ENCODE measurements at places on chromosomes 6 and 20. TPM values are rescaled to one million over a fixed set of nuclear protein-coding genes. Genes with fewer than 3 reads are reported as not detected.
A peak's percentile ranks its signal among the peaks of the same experiment; 100 is the strongest.

DNA sequence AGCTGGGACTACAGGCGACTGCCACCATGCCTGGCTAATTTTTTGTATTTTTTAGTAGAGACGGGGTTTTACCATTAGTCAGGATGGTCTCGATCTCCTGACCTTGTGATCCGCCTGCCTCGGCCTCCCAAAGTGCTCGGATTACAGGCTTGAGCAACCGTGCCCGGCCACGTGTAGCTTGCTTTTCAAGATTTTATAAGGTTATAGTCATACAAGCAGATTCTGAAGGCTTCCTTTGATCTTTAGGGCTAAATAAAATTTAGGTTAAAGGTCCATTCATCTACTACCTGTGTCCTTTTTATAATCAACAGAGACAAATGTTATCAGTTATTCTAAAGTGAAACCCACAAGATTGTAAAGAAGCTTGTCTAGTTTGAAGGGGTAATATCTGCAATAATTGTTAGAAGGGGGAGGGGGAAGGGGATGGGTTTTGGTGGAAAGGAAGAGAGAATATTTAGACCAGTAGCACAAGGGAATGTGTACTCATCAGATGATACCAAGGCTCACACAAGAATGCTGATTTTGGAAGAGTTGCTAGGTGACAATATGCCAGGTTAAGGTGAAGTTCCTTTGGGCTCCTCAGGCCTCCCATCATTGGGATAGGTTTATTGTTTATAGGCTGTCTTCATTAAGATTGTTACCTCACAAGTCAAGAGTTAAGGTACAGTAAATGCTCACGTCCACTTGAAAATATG is 284.7 kb downstream of the ALDH8A1 start:
- DNase-seq: no peak

DNA sequence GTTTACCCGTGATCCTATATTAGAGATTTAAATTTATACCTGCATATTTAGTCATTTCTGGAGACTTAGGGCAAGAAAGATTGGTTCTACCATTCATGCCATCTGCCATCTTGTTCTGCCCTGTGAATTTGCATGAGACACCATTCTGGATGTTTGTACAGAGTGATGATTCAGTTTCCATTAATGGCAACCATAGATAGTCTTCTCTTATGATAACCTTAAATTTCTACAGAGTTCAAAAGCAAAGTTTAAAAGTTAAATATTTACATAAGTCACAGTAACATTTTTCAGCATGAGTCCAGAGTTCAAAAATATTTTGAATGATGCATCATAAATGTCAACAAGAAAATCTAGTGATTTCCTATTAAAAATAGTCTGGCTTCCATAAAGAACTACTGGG is 23.2 kb downstream of the PLCB1 start:
- DNase-seq: no peak

DNA sequence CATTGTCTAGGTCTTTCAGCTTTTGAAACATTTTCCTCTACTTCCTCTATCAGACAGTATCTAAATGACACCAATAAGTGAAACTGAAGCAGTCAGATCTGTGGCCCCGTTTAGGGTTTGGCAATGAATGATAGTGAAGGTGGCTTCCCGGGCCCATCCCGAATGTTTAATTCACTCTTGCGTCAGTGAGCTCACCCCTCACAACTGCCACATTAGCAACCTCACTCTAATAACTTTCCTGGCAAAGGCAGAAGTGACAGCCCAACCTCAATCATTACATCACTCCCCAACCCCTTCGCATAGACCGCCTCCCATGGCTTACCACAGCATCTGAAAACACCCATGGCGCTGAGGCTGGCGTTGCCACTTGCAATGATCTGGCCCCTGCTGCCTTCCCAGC is 92.4 kb upstream of the CD83 start:
- no peak for DNase-seq

DNA sequence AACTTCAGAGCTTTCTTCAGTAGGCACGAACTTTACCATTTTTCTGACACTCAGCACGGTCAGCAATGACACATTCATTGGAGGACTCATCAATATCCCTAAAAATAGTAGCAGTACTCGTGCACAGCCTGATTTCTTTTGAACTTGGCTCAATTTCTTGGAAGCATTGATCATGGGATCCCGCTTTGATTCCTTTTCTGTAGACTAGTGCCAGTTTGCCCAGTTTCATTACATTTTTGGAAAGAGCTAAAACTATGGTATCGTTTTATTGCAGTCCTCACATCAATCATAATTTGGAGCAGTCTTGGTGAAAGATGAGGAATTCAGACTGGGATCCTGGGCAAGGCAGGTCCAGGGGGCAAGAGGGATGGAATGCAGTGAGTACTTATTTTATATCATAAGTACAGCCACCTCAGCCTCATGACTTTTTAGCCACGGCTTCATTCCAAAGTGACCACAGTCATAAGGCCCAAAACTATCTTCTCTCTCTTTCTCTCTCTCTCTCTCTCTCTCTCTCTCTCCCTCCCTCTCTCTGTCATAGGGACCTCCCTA is 170.9 kb upstream of the AKAP12 start:
- peak; percentile 40 for DNase-seq

DNA sequence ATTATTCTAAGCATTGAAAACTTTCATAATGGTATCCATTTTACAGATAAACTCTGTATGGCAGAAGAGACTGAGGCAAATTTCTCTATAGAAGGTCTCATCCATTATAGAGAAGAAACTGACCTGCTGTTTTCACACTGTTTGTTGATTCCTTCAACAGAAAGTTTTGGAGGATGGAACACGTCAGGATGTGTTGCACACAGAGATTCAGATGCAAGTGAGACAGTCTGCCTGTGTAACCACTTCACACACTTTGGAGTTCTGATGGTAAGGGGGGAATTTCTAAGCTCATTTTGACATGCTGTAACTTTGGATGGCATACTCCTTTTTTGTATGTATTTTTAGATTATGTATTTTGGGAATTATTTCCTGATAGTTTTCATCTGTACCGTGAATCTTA is 109.3 kb downstream of the ADGRG6 start:
- no peak for DNase-seq

GRCh38 chr6:46338131-46338530 is 153.1 kb downstream of the RCAN2 start:
- DNase-seq: no peak

- DNase-seq: no peak
Measured at GRCh38 chr20:50260479-50261221, 70.0 kb downstream of the CEBPB start.

- no peak for DNase-seq
Measured at GRCh38 chr6:31693535-31693934, 9.6 kb downstream of the ABHD16A start.

DNA sequence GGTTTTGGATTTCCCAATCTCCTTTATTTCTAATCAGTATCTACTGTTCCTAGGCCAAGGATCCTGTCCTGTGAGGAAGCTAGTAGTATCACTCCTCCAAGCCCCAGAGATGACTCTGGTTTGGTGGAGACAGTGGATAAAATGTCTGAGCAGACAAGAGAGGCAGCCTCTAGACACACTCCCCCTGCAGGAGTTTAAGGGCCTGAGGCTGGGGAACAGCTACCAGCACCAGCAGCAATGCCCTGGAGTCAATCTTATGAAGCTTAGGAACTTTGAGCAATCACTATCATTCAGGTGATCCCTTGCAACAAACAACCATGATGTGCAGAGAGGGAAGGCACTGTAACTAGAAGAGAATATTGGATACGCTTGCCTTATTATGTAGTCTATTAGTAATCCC is 384.7 kb upstream of the ID4 start:
- DNase-seq: no peak

GRCh38 chr20:6780433-6781190 is 13.1 kb downstream of the BMP2 start:
- no peak for DNase-seq

- no peak for DNase-seq
Measured at GRCh38 chr20:62605236-62605943, 36.9 kb upstream of the SLCO4A1 start.

Gene SIGLEC1
- not detected for total RNA-seq

Gene VGLL2
- total RNA-seq: not detected

Gene FGD2
- total RNA-seq: under 0.01 TPM
